ENCODE measurements at places on chromosomes 2 and 18.
A peak's percentile ranks its signal among the peaks of the same experiment; 100 is the strongest.

DNA sequence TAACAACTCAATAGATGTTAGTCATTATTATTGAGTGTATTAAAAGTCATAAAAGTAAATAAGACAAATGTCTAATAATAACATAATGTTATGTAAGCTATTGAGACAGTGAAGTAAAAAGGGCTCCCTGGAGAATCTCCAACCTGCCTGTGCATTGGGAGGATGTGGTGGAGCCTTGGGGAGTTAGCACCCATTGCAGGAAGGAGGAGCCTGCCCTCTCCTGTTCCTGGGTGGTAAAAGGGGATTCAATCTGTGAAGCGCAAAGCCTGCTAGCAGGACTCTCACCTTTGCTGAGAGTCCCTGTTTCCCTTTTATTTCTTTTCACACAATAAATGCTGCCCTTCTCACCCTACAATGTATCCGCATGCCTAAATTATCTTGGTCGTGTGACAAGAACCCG is 206.1 kb downstream of the RAB3GAP1 start:
- no peak for DNase-seq

- no peak for DNase-seq
Measured at GRCh38 chr2:10802657-10803056, 9.9 kb downstream of the PDIA6 start.

- no peak for DNase-seq
Measured at GRCh38 chr2:2516386-2516785, 185.3 kb upstream of the MYT1L start.

DNA sequence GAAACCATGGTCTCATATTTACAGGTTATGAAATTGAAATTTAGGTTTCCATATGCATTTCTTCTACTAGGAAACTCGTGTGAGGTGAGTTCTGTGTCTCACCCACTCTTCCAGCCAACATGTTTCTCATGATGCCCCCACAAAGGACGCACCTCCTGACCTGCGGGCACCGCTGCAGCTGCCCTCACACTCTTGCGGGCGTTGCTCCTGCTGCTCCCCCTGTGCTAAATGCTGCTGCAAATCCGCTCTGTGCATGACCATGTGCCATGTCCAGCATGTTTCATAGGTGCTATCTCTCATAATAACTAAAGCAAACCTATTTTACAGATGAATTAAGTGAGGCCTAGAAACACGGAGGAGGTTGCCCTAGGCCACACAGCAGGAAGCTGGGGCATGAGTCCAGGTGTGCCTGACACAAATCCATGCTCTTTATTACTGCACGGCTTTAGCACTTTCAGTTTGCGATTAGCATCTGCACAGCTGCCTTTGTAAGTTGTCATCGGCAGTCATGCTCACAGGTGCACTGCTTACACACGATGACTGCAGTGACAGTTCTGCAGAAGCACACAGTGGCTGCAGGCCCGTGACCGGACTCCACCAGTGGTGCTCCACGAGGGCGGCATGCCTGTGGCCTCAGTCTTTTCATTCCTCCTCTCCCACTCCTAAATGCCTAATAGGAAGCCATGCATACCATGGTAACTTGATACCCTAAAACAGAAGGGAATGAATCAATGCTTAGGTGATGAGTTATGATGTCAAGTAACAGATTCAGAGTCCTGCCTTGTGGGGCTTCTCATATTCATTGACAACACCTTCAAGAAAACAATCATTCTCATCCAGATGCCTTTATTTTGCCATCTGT is 14.9 kb upstream of the GALR1 start:
- DNase-seq = no peak

GRCh38 chr2:82814146-82814545 is 1644.9 kb downstream of the SUCLG1 start:
- DNase-seq = no peak

GRCh38 chr2:8303322-8303832 is 378.5 kb upstream of the ID2 start:
- DNase-seq = peak; percentile 35

GRCh38 chr18:50460716-50461115 is 85.9 kb downstream of the SKA1 start:
- DNase-seq = no peak

- DNase-seq = no peak
Measured at GRCh38 chr2:26860211-26860850, 12.4 kb downstream of the DPYSL5 start.

DNA sequence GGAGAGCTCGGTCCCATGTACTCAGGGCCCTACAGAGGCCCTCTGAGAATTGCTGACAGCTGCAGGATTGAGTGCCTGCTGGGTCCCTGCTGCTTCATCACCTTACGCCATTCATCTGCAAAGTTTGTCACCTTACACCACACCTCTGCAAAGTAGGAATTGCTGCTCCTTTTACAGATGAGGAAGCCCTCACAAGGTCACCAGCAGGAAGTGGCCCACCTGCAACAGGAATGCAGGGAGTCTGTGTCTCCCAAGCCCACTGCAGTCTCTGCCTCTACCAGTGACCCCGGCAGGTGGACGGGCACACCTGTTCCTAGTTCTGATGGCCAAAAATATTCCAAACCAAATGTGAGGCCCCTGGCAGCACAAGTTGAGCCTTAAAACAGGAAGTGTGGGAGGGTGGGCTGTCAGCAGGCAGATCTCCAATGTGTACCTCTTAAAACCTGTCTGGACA is 441.4 kb downstream of the NBAS start:
- no peak for DNase-seq

GRCh38 chr2:174326161-174327020 is 8.4 kb upstream of the SP9 start:
- no peak for DNase-seq

GRCh38 chr2:137870682-137871081 is 93.6 kb upstream of the HNMT start:
- no peak for DNase-seq

GRCh38 chr2:215407061-215407460 is 28.8 kb downstream of the FN1 start:
- no peak for DNase-seq

DNA sequence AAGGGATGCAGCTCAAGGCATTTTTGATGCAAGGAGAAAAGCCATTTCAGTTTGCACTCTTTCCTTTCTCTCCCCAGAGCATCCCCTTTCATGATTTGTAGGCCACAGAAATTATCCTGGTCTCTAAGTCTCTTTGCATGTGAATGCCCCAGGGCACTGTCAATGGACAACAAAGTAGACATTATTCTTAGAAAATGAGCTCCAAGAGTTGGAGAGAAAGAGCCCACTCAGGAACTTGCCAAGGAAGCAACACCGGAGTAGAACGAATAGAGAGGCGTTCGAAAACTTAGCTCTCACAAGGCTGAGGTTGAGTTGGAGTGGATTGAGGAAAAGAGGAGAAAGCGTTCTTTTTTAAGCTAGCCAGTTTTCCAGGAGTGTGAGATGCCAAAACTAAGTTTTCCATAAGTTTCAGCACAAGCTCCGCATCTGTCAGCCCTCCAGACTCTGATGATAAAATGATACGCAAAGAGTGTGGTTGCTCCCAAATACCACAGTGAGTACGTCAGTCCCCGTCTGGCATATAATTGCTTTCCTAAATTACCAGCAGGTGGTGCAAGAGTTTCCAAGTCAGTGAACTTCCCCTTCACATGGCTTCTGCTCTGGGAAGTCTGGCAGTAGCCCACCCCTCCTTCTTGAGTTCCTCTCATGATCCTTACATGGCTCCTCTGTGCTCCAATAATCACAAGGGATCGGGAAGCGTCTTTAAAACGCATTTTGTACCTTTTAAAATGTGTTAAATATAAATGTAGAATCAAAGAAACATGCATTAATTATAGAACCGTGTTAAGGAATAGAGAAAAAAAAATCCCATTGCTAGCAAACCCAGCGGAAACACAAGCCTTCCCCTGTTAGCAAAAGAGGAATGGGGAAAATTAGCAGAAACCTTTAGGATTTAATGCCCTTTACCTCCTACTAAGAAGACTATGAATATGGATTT is 1060.6 kb upstream of the FANCL start:
- peak; percentile 62 for DNase-seq

- no peak for DNase-seq
Measured at GRCh38 chr2:231676243-231676642, 32.1 kb upstream of the PTMA start.

GRCh38 chr2:88690591-88691338 is 708 bp upstream of the RPIA start:
- DNase-seq = no peak

DNA sequence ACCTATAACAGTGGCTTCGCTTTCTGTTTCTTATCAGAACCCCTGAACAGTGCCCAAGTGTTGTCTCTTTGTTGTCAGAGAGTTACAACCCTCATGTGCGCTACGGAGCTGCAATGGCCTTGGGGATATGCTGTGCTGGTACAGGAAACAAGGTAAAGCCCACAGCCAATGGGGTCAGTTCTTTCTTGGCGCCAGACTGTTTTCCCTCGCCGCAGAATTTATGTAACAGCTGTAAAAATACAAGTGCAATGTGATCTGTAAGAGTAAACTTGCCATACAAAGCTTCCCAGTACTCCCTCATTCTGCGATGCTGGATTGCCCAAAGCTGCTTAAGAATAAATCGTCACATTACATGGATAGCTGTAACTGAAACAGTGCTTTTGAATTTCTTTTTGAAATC is 13.9 kb upstream of the HTR2B start:
- no peak for DNase-seq

DNA sequence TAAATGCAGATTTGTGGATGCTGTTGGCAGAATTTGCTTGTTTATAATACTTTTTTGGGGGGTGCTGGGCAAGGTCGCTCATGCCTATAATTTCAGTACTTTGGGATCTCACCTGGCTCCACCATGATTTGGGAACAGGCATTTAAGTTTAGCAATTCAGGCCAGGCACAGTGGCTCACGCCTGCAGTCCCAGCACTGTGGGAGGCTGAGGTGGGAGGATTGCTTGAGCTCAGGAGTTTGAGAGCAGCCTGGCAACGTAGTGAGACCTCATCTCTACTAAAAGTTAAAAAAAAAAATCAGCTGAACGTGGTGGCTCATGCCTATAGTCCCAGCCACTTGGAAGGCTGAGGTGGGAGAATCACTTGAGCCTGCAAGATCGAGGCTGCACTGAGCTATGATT is 20.7 kb downstream of the TANC1 start:
- no peak for DNase-seq

DNA sequence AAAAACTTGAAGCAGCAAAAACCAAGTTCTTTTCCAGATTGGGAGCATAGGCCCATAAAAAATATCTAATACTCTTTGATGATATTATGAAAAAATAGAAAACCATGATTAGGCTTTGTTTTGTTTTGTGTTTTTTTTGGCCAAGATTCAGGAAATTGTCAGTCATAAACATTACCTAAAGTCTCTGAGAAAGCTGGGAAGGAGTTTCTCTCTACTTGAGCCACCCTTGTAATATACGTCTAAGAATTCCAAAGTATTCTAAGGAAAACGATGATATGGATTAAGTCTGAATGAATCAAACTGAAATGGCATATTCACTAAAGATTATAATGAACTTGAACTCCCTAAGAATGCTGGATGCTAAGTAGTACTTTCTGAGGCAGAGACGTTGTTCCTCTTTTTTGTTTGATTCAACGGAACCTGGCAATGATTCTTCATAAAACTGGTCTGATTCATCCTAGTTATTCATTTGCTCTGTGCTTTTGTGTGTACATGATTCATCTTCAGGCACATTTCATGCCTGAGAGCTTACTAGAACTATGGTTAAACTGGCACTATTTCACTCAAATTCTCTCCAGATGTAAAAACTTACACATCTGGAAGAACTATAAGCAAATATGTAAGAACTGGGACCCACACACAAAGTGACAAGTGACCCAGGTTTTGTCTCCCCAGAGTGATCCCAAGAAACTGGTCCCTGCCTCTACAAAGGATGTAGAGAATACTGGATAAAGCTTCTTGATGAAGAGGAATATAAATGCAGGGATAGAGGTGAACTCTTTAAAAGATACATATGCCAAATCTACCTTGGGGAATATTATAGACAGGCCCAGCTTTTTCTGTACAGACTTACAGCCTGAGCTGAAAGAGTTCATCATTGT is 159.7 kb downstream of the DOCK10 start:
- peak; percentile 84 for DNase-seq

DNA sequence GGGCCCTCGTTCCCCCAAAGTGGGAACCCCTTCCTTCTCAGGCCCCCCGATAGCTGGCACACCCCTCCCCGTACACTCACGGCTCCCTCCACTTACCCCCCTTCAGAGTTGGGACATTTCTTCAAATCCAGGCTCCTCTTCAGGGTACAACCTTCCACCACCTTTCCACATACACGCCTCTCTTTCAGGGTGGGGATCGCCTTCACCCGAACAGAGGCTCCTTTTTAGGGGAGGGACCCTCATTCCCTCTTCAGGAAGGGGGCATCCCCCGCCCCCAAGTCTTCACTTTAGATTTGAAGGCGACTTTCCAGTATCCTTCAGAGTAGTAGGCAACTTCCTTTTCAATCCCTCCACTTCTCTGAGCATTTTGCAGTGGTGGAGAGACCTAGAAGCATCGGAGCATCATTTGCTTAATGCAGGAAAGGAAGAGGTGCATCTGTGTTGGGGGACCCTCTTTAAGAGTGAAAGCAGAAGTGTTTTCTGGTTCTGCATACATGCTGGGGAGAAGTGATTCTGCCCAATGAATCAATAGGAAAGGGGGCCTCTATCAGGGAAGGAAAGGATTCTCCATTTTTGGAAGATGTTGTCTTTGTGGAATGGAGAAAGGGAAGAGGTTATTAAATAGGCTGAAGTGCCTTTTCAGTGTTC is 845 bp downstream of the EML4 start:
- no peak for DNase-seq

- no peak for DNase-seq
Measured at GRCh38 chr2:233115741-233116140, 55.6 kb downstream of the INPP5D start.

DNA sequence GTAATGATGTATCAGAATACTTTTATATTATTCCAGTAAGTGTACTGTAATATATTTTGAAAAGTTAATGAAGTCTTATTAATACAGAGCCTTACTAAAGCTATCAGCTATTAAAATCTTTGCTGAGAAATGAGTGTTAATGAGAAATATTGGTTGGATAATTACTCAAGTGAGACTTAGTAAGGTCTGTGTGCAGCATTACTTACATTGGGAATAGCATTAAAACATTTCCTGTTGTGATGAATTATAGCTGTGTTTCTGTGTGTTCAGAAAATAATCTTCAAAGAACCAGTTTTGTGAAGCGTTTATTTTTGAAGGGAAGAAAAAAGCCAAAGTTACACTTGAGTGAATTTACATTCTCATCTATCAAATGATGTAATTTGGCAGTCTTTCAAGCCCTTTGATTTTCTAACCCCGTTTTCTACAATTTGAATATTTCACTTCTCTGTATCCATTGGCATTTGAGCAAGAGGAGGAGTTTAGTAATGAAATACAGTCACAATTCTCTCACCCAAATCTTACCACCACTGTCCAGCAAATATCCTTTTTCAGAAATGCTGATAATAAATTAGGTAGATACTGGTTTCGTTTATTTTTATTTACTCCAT is 123.5 kb upstream of the BOD1L2 start:
- no peak for DNase-seq

GRCh38 chr2:207828361-207829057 is 58.8 kb upstream of the FZD5 start:
- no peak for DNase-seq

- no peak for DNase-seq
Measured at GRCh38 chr2:221810245-221810644, 238.1 kb upstream of the EPHA4 start.

- DNase-seq = no peak
Measured at GRCh38 chr2:6493669-6494068, 372.0 kb downstream of the CMPK2 start.

GRCh38 chr2:202821206-202822160 is 50.1 kb downstream of the ICA1L start:
- no peak for DNase-seq

GRCh38 chr2:170929686-170930050 is 615 bp downstream of the GORASP2 start:
- DNase-seq = no peak

All from bone marrow (tissue), 2 donors.